ENCODE measurements at places on chromosomes 2 and 18.

- DNase-seq = no peak
Observed at GRCh38 chr2:11904029-11904428, 157.6 kb downstream of the LPIN1 start.

DNA sequence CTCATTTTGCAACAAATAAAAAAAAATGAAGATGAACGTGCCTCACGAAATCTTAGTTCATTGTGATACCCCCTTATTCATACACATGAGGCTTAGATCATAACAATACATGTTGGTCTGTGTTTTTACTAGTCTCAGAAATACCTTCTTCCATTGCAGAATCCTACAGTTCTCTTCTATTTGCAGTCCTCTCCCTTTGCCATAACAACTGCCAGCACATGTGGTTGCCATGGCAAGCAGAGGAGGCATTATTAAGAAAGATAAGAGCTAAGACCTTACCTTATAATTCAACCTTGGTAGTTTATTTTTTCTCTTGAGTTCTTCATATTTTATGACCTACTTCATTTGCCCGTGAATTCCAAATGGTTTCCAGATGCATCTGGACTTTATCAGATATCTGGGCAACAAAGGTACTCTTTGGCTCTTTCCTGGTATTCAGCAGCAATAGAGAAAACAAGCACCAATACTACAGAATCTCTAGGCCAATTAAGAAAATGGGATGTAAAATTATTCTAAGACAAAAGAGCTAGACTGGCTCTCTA lies 524.0 kb downstream of the CMPK2 start:
- DNase-seq = no peak

- no peak for DNase-seq
Observed at GRCh38 chr2:28668106-28668814, 83.4 kb upstream of the PPP1CB start.

DNA sequence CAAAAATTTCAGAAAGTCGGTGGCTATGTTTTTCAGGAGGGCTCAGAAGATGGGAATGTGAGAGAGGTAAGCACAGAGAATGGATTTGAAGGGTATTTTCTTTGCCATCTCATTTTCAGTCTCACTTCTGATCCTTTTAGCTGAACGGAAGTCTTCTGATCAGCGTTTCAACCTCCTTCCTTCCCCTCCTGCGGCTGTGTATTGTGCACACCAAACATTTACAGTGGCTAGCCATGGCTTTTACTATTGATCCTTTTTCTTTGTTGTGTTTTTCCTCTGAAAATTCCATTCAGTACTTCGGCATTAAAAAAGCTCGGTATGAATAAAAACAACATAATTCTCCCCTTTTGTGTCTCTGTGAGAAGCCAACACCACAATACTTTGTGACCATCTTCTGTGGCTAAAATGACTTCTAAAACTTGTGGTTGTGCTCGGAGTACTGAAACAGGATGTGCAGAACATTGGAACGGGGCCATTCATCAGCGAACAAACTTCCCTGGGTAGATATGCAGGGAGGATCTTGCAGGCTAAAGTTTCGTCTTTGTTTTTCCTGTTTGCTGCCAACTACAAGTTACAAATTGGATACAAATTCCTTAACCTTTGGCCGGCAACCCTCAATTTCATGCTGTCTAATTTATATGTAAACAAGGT lies 260.8 kb upstream of the FAM98A start:
- DNase-seq = no peak

GRCh38 chr18:36724591-36725001 lies 104.2 kb downstream of the TPGS2 start:
- no peak for DNase-seq

GRCh38 chr18:51275712-51276476 lies 78.4 kb upstream of the MEX3C start:
- DNase-seq = no peak

- DNase-seq = peak; percentile 33
Observed at GRCh38 chr2:240250985-240251847, 110.8 kb upstream of the OTOS start.

DNA sequence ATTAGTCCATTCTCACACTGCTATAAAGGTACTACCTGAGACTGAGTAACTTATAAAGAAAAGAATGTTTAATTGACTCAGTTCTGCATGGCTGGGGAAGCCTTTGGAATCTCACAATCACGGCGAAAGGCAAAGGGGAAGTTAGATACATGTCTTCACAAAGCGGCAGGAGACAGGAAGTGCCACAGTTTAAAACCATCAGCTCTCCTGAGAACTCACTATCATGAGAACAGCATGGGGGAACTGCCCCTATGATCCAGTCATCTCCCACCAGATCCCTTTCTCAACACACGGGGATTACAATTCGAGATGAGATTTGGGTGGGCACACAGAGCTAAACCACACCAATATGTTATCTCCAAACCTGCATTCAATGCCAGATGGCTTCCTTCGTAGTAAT lies 716.1 kb downstream of the DCC start:
- DNase-seq = no peak

DNA sequence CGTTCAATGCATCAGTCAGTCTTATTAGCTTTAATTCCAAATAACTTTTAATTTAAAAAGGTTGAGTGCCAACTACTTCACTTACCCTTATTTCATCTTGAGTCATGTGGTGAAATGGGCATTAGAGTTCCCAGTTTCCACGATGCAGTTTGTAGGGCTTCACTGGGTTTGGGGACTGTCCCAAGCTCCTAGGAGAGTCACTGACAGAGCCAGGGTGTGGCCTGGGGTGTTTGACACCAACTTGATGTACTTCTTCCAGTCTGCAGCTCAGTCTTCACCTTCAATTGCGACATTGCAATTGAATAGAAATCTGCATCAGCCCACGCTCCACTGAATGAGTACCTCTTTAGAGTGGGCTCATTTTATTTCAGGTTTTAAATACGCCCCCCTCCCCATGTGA lies 165.3 kb downstream of the ARL4C start:
- no peak for DNase-seq

- DNase-seq = no peak
Observed at GRCh38 chr18:78514910-78515670, 464.5 kb upstream of the SALL3 start.

GRCh38 chr2:102460467-102460866 lies 12.6 kb upstream of the SLC9A4 start:
- no peak for DNase-seq

DNA sequence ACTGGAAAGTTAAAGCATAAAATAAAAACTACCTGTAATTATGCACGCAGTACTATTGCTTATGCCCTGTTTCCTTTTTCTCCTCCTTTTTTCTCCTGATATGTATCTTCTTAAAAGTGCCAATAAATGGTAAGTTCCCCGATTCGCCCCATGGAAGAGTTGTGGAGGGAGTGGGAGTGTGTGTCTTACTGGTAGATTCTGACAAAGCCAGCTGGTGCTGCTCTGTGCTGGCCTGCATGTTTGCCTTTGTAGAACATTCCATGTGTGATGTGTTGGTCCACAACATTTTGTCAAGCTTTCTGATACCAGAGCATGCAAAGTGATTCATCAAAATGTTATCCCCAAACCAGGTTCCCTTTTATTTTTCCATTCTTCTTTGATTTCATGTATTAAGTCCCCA lies 356.9 kb upstream of the RAB12 start:
- DNase-seq = no peak

DNA sequence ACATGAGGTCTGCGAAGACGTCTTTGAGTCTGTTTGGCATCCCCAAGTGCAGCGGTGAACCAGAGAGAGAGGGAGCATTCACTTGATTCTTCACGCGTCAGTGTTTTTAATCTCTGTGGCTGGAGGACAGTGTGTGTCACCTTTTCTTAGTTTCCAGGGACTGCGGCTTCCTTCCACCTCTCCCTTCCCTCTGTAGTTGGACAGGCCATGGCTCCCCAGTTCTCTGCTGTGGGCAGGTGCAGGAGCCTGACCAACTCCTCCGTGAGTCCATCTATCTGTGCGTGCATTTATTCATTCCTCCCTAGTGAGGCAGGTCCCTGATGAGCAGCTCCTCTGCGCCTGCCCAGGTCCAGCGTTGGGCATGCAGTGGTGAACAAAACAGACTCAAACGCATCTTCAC lies 42.9 kb downstream of the AGAP1 start:
- DNase-seq = no peak
